Activated T-helper 17 cell treated with anti-CD3 and anti-CD28 coated beads, Interleukin-2, amount 50 U/mL, for 72 hours (primary cell): ENCODE measurements at places on chromosomes 13 and 19. TPM values are rescaled to one million over a fixed set of nuclear protein-coding genes. Genes with fewer than 3 reads are reported as not detected.

- ATAC-seq, result no peak
Observed at GRCh38 chr13:70171151-70171550, 62.9 kb upstream of the KLHL1 start.

DNA sequence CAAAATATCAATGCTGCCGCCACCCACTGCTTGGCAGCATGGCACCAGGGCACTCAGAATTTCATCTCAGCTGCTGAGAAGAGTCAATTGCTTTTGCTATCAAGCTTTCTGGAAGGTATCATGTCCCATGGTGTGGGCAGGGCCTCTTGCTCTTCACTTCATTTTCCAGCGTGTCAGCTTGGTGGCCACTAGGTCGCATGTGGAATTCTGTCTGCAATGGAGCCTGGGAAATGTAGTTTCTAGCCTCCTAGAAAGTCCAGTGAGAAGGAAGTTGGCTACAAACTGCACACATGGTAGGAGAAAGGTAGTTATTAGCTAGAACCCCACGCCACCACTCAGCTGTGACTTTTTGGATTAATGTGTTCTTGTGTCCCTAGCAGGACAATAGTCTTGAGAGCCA lies 105.3 kb downstream of the MYO16 start:
- no peak for ATAC-seq

GRCh38 chr19:17950310-17951156 lies 16.4 kb upstream of the KCNN1 start:
- peak; percentile 17 for ATAC-seq

GRCh38 chr19:21396893-21397572 lies at the start of gene ZNF493:
TSS of gene ZNF493 (plus strand) at chr19:21397133. CDS start at chr19:21397238, 105 bp downstream.
- ATAC-seq, result peak; percentile 100

GRCh38 chr13:69604698-69605097 lies 502.9 kb upstream of the ATXN8OS start:
- ATAC-seq, result no peak

DNA sequence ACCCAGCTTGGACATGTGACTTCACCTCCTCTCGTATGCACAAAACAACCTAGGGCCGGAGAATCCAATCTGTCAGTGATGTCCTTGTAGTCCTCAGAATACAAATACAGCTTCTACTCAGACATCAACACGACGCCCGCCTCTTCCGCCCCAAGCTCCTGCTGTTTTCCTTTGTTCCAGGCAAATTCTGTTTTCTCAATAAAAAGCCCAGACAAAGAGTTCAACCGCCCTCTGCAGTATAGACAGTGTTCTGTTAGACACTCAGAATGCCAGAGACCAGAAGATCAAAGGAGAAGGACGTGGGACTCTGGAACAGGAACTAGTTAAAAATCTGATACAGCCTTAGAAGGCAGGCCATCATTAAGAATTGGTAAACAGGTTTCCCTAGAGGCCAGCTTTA lies 42.0 kb upstream of the GGACT start:
- ATAC-seq, result no peak

Gene NEK3
- 3.9 TPM for total RNA-seq

Gene ZNF296
- total RNA-seq, result 11.6 TPM
